ENCODE measurements at places on chromosomes 4 and X.

- DNase-seq = no peak
Observed at GRCh38 chr4:119589165-119589564, 39.4 kb downstream of the PDE5A start.

DNA sequence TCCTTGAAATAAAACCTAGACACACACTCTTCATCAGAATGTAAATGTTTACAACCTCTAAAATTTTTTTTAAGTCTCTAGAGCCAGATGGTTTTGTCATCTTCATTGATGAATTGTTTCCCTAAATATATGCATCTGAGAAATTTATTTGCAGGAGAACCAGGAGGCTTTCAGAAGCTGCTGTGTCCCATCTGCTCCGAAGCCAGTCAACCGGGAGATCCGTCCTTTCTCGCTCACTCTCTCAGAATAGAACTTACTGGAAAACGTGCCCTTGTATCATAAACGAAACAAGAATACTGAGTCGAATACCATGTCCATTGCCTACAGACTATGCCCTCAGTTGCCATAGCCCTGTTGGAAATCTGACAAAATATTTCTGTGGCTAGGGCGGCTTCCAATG lies 103.5 kb downstream of the SLC34A2 start:
- DNase-seq = no peak

DNA sequence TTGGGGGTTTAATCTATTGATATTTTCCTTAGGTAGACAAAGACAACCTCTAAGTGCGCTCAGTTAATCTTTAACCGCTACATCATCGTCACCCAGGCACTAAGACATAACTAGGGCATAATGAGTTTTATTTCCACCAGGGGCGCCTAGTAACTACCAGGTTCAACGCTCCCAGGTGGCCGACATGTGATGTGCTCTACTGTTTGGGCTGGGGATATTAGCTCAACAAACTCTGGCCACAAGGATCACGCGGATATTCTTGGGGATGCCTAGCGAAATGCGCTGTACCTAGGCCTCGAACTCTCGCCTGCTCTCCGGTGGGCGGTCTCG lies 915 bp upstream of the RAB33B start:
- DNase-seq = peak; percentile 49

- no peak for DNase-seq
Observed at GRCh38 chr4:76691807-76692582, 205.9 kb downstream of the SOWAHB start.

DNA sequence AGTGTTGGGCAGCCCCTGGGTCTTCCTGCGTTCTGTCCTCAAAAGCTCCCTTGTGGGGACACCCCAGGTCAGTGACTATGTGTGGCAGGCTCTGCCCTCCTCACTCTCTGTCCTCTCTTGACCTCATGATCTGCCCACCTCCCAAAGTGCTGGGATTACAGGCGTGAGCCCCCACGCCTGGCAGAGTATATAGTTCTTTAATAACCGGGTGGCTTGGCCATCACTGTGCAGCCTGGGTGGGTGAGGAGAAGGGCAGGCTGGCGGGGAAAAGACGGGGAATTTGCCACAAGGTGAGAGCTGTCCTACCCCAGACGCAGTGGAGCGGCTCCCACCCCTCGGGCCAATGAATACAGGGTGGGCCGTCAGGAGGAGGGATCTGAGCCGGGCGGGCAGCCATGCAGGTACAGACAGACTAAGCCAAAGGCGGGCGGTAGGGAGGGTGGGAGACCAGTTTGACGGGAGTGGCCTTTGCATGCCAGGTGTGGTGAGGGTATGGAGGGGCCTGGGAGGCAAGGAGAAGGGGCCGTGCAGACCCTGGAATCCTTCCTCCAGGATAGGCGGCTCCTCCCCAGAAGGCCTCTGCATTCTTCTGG lies 2.5 kb downstream of the SH3BP2 start:
- DNase-seq = no peak

GRCh38 chr4:123090886-123091285 lies 168.5 kb upstream of the NUDT6 start:
- DNase-seq = no peak

DNA sequence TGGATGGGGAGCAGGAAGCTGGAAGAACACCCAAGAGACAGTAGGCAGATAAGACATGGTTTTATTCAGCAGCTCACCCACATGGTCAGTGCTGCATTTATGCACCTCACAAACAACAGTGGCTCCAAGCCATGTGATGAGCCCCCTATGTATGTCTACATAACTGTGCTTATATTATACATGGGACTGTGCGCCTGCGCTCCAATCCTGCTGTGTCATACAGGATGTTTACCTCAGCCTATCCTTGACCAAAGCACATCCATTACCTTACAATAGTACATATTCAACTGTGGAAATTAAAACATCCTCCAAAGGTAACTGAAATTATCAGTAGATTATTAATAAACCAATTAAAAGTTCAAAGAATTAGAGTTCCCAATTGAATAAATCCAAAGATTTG lies 44.1 kb upstream of the SGMS2 start:
- no peak for DNase-seq

DNA sequence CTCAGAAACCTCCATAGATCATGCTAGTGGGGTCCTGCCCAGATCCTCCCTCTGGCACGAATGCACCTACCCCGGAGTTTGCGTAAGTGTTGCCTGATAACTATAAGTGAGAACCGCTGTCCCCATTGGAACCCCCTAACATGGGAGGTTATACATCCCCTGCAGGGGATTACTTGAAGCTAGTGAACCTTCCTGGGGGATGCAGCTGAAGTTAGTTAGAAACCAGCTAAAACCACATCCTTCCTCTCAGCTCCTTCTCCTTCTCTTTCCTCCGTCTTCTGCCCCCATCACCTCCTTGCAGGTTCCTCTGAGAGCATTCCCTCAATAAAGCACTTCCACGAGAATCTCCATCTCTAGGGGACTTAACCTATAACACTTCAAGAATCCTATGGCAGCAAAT lies 95.0 kb downstream of the ZNF827 start:
- DNase-seq = no peak

DNA sequence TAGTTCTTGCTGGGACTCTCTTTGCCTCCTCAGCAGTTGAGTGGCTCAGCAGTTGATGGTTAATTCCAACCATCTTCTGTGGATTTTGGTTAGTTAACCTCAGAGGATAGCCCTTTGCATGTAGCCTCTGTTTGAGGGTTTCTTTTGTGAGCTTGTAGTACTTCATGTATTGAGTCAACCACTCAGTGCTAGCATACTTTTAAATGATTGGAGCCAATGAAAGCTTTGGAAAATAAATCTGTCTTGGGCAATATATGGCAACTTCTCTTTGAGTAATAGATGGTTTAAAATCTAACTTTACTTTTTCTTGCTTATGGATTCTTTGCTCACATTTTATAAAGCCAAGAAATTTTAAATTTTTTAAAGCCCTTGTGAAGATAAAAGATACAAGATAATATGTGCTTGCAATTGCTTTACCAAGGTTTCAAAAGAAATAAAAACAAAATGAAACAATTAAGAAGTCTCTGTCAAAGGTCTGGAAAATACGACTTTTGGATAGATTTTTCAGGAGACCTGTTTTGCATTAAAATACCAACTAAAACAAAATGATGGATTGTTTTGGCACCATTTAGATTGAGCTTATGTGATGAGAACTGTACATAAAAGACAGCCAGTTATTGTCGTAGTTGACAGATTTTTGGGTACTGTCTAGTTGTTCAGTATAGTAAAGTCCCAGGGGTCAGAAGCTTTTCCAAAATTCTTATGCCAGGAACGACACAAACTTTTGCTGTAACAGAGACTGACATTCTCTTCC lies 181.9 kb downstream of the SPRY1 start:
- no peak for DNase-seq

- DNase-seq = no peak
Observed at GRCh38 chrX:114787061-114787460, 203.2 kb downstream of the HTR2C start.

GRCh38 chrX:3252744-3253143 lies 93.7 kb downstream of the MXRA5 start:
- DNase-seq = no peak

- no peak for DNase-seq
Observed at GRCh38 chr4:54937501-54937900, 187.9 kb downstream of the KDR start.

DNA sequence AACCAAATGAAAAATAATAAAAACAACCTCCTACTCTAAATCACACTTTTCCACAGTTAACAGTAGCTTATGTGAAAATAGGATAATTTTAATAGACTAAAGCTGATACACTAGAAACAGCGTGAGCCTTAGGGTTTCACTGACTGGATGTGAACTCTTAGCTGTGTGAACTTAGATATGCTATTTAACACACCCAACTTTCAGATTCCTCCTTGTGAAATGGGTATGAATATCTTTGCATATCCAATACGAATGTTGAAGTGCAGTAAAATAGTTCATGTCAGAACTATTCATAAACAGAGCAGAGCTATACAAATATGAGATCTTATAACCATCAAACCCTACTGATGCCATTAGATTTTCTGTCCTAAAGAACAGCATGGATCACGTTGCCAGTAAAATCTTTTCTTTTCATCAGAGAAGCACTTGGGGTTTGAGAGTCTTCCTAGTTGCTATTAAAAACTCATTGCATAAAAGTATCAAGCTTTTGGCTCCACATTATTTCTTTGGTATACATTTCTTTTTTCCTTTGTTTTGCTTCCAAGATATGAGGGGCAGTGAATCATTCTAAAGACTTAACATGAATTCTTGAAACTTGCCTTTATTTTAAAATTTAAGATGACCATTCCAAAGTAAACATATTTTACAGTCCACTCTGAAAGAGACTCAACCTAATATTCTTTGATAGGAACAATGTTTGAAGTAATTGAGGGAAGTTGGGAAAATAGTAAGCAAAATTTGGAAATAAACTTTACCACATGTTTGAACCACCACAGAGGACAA lies 102.4 kb downstream of the CPE start:
- no peak for DNase-seq

DNA sequence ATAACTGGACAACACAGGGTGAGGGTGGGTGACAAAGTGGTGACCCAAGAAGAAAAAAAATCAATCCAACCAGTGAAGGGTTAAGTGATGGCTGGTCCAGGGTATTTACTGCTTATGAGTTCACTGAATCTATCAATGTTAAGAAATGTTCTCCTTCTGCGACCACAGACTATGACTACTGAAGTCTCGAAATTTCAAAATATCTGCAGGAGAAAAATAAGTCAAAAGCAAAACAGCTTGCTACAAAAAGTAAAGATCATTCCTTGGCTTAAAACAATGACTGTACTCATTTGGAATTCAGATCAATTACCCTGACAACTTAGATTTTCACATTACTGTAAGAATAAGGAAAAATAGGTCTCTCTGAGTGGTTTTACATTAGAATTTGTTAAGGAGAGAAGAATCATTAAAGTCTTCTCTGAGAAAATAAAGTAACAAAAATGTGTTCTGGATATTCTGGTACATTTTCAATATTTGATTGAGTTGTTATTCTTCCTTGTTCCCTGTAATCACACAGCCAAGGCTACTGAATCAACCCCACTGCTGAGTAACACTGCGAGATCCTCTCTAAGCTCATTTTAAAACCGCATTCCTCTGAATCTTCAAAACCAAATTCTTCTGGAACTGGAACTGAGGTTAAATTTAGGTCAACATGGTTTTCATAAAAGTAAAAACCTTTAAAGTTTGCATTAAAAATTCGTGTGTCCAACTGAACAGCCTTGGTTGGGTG lies 22.7 kb downstream of the SMPX start:
- no peak for DNase-seq

DNA sequence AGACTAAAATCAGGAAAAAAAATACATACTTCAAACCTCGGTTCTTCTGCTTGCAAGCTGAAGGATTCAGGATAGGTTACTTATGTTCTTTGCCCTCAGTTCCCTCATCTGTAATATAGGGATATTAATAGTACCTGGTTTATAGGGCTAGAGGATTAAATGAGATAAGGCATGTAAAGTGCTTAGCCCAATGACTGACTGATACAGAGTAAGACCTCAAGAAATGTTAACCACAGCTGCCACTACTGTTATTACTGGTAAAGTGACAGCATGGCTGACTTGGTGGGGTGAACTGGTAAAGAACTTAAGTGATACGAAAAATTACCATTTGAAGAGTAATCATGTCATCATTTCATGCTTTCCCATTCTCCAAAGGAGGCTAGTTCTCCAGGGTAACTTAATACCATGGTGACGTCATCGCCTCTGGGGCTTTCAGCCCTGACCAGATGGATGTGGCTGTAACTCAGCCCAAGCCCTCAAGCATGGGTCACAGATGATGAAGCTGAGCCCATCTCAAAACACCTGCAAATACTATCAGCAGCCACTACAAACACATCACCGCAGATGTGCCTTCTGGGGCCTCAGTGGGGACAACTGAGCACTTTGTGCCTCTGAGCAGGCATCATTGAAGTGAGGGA lies 44.5 kb upstream of the SCML1 start:
- no peak for DNase-seq

DNA sequence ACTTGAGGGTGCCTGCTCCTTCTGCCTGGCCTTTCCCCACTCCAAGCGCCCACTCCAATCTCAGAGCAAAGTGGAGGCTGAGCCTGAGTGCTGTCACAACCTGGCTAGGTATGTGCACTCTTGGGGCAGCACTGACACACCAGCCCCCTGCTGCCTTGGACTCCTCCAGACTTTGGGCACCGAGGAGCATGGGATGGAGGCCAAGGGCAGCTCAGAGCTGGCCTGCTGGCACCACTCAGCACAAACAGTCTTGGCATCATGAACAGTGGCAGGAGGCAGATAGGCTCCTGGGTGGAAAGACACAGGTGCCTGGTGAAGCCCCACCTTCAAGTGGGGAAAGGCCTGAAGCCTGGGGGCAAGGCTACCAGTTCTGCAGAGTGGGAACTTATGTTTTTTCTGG lies 91.8 kb downstream of the KCNIP4 start:
- no peak for DNase-seq

- DNase-seq = no peak
Observed at GRCh38 chr4:155179216-155179615, 29.2 kb upstream of the NPY2R start.

DNA sequence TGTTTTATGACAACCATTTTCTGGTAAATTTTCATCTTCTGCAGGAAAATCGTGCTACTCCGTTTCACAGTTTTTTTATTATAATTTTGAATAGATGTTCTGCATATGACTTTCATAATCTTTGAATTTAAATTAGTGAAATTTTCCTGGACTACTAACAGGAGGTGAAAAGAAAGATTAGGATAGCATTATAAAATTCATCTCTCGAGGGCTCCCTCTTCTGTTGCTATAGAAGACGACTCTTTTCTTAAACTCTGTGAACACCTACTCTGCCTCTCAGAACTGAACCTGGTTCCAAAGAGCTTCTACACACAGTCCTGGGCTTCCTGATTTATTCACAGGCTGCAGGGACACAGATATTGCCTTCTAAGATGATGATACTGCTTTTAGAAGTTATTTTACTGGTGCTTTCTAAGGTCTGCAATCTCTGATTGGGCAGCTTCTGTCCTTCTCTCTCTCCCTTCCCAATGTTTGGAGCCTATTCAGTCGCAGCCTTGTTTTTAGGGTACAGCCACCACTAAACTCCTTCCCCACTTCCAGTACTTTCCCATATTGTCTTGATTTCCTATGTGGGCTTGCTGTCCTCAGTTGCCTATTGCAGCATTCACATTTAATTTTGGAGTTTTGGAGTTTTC lies 10.1 kb upstream of the SAP30 start:
- no peak for DNase-seq

- DNase-seq = no peak
Observed at GRCh38 chr4:129264008-129264657, 168.2 kb downstream of the C4orf33 start.
